HepG2 (cell line): ENCODE measurements at places on chromosomes 4 and X.

DNA sequence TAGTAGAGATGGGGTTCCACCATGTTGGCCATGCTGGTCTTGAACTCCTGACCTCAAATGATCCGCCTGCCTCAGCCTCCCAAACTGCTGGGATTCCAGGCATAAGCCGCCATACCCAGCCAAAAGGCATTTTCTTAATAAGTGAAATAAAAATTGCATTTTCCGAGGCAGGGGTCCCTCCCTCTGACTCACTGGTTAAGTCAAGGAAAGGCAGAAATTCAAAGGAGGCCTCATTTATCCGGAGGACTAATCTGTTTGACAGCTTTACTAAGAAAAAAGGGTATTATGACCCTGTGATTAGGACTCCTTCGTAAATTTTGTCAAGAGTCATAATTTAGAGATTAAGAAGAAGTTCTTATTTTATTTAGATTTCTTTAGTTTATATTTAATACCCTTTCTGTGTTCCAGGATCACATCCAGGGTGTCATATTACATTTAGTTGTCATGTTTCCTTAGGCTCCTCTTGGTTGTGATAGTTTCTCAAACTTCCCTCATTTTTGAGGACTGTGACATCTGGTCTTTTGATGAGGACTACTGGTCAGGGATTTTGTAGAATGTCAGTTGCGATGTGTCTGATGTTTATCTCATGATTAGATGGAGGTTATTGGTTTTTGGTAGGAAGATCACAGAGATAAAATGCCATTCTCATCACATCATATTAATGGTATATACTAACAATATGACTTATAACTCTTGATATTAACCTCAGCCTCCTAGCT lies 753.7 kb upstream of the AMOT start:
- H3K4me3 ChIP-seq: no peak overlapping the region
- H3K27ac ChIP-seq: no peak overlapping the region
- no peaks in the 10 kb centered on the region for H3K4me1 ChIP-seq
- no peaks in the 10 kb centered on the region for H3K27me3 ChIP-seq
- no peaks in the 10 kb centered on the region for H3K36me3 ChIP-seq

GRCh38 chrX:137432609-137433008 lies 133.3 kb upstream of the ZIC3 start:
- DNase-seq: peak; percentile 0
- peaks cover 7% of the 10 kb centered on the region; the same call in 2 of the 3 replicates for H3K27me3 ChIP-seq
- no peak overlapping the region for H3K27ac ChIP-seq
- H3K4me3 ChIP-seq: no peak overlapping the region

DNA sequence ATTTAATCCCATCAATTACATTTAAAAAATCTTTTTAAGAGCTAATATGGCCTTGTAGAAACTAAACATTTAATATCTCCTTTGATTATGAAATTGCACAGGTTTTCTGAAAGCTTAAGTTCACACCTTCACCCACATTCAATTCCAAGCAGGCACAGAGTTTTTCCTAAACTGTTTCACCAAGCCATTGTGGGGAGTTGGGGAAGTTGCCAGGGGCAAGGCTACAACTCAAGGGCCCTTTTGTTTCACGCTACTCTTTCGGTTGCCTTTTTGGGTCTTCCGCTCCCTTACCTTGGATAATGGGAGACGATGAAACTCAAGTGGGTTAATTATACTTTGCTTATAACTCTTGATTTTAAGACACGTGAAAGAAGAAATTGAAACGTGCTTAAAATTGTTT lies 33.3 kb downstream of the APBB2 start:
- no peaks in the 10 kb centered on the region for H3K36me3 ChIP-seq
- no peaks in the 10 kb centered on the region for H3K27me3 ChIP-seq
- H3K4me1 ChIP-seq: peaks cover 53% of the 10 kb centered on the region
- no peak overlapping the region for H3K4me3 ChIP-seq
- DNase-seq: no peak

DNA sequence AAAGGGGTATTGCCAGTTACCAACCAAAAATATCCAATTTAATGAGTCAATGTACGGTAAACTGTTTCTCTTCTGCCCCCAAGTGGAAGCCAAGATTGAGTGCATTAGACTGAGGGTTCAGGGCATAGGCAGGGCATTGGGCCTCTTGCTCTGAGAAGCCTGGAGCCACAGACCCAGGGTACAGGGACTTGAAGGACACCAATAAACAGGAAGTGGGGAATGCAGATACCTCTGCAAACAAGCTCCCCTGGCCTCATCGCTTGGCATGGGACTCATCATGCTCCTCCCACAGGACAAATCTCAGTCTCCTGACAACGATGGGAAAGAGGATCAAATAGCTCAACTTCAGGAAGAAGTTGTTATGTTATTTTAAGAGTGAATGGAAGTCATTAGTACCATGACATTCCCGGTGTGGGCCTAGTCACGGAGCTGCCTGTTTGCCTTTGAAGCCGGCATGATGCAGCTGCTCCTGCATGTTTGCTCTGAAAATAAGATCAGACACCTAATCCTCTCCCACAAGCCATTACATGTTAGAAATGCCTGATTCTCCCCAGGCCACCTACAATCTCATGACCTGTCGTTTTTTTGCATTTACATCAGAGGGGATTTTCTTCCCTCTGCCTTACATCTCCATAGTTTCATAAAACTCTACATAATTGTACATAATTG lies 224.2 kb downstream of the RCHY1 start:
- DNase-seq: peak; percentile 20
- no peak overlapping the region for H3K27ac ChIP-seq
- H3K36me3 ChIP-seq: no peaks in the 10 kb centered on the region
- no peaks in the 10 kb centered on the region for H3K27me3 ChIP-seq
- H3K4me3 ChIP-seq: no peak overlapping the region
- no peaks in the 10 kb centered on the region for H3K4me1 ChIP-seq

- no peaks in the 10 kb centered on the region for H3K27me3 ChIP-seq
- no peak overlapping the region for H3K27ac ChIP-seq
- H3K36me3 ChIP-seq: no peaks in the 10 kb centered on the region
- no peaks in the 10 kb centered on the region for H3K4me1 ChIP-seq
Measured at GRCh38 chr4:146790515-146790914, 151.8 kb downstream of the POU4F2 start.

DNA sequence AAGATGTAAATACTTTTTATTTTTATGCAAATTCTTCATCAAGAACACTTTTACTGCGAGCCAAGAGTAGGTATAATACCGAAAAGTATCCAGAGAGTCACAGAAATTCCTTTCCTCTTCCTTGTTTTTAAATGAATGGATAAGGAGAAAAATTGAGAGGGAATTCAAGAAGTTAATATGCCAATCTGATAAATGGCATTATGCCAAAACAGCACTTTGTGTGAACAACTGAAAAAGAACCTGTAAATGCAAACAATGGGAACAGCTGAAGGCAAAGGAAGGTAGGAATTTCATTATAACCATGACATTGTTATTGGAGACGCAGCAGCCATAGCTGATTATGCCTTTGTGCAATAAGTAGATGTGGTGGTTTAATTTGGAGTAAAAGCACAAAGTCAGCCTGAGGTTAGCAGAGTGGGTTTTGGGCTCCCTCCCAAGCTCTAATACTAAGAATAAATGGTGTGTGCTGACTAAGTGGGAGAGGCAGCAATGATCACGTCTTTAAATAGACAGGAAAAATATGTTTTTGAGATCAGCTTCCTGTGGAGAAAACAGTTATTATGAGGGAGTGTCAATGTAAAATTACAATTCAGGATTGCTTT lies 209.8 kb upstream of the NDST4 start:
- H3K27ac ChIP-seq: no peak overlapping the region
- H3K27me3 ChIP-seq: no peaks in the 10 kb centered on the region
- no peak for DNase-seq
- no peaks in the 10 kb centered on the region for H3K36me3 ChIP-seq

DNA sequence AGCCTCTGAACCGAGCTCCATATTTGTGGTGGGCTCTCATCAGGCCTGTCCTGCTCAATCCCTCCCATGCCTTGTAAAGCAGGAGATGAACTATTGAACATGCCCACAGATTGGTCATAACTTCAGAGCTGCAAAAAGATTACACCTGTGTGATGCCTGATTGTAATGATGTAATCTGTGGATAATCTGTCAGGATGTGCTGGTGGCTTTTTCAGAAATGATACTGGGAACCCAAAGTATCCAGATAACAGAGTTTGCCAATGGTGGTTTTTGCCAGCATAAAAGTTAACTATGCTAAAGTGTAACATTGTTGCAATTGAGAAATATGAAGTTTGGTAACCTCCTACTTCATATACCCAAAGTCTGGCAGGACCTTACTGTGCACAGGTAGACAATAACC lies 393.4 kb downstream of the RAPGEF2 start:
- H3K36me3 ChIP-seq: no peaks in the 10 kb centered on the region
- no peak for DNase-seq
- no peak overlapping the region for H3K4me3 ChIP-seq
- H3K27me3 ChIP-seq: no peaks in the 10 kb centered on the region
- no peaks in the 10 kb centered on the region for H3K4me1 ChIP-seq

DNA sequence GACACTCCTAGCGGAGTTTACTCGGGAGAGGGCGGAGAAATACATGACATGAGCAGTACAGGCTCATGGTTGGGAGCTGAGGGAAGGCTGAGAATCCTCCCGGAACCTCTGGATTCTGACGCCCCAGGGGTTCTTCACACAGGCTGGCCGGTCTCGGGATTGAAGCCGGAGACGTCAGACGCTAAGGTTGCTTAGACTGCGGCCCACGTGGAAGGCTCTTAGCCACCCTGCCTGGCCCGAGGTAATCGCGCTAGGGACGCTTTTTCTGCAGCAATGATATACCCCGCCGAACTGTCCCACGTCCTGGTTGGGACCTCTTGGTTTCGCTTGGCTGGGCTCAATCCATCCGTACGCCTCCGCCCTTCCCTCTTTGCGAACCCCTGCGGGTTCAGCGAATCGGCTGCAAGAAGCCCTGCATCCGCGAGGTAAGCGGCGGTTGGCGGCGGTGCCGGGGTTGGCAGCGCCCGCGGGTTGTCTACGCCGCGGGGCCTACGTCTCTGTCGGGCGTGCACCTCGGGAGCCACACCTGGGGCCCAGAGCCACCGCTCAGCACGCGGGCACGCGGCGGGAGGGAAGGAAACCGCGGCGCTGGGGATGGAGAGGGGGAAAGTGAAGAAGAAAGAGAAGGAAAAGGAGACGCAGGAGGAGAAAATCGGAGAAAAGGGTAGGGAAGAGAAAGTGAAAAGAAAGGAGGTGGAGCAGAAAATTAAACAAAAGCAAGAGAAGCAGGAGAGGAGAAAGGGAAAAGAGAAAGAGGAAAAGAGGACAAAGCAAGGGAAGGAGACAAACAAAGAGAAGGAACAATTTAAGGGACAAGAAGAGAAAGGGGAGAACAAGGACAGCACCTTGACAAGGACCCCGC lies at the start of gene ARL9:
ARL9 (plus strand) TSS at position 523 of the 862 bp plus-strand sequence; CDS start at position 595, 72 bp downstream.
- no peak for DNase-seq
- peak within 1 kb of the TSS; percentile 16; the same call in 1 of the 2 replicates for H3K4me3 ChIP-seq
- H3K27ac ChIP-seq: no peak within 1 kb of the TSS
- H3K27me3 ChIP-seq: no peaks in the 10 kb centered on the region

DNA sequence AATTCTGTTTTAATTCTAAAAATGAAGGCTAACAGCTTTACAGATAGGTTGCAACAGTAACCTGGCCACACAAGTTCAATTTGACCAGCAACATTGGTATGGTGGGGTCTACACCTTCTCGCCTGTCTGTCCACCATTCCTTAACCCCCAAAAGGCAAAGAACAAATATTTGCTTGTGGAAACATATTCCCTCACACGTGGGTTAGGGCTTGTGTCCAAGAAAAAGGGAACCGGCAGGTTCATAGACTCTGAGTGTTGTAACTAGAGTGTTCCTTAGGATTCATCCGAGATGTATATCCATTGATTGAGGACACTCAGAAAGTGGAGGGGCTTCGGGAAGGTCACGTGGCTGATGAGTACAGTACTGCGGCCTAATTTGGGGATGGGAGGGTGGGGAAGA lies 54.1 kb downstream of the C4orf51 start:
- peaks cover 16% of the 10 kb centered on the region for H3K4me1 ChIP-seq
- no peak overlapping the region for H3K4me3 ChIP-seq
- peaks cover 38% of the 10 kb centered on the region; the same call in 2 of the 3 replicates for H3K27me3 ChIP-seq
- H3K36me3 ChIP-seq: no peaks in the 10 kb centered on the region
- DNase-seq: no peak

DNA sequence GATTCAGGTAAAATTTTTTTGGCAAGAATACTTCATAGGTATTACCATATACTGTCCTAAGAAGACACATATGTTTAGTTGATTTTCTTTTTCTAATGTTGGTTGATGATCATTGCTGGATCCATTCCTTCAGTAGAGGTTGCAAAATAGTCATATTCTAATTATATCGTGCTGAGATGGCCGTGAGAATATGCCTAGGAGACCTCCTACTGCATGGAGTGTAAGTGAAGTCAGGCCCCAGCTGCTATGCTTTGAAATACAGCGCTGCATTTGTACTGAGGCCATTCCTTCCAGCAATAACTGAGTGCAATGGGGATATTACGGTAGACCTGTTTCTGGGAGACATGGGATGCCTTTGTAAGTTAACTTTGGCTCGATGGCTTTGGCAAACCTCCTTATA lies 6.7 kb upstream of the PLAC8 start:
- H3K27me3 ChIP-seq: no peaks in the 10 kb centered on the region
- H3K4me3 ChIP-seq: no peak overlapping the region
- DNase-seq: no peak
- peaks cover 25% of the 10 kb centered on the region for H3K4me1 ChIP-seq
- H3K27ac ChIP-seq: no peak overlapping the region

GRCh38 chr4:149047368-149047767 lies 605.2 kb upstream of the NR3C2 start:
- DNase-seq: no peak
- H3K27ac ChIP-seq: no peak overlapping the region
- H3K27me3 ChIP-seq: no peaks in the 10 kb centered on the region
- H3K36me3 ChIP-seq: no peaks in the 10 kb centered on the region
- no peak overlapping the region for H3K4me3 ChIP-seq

DNA sequence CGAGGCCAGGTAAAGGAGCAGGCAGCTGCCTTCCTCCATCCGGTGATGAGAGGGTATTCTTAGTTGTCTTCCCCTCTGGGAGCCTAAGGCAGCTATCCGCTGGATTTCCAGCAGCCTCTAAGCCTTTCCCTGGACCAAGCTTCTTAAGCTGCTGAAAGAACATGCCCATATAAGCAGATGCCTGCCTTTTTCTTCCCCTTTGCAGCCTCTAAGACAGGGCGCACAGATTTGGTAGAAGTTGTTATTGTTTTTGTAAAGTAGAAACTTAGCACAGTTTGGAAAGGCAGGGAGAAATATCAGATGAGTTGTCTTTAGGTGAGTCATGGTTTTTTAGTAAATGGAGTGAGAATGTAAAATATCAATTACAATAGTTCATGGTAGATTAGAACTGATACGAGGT lies 210.8 kb downstream of the ARHGAP10 start:
- DNase-seq: no peak
- no peaks in the 10 kb centered on the region for H3K36me3 ChIP-seq
- no peak overlapping the region for H3K4me3 ChIP-seq
- no peaks in the 10 kb centered on the region for H3K27me3 ChIP-seq

DNA sequence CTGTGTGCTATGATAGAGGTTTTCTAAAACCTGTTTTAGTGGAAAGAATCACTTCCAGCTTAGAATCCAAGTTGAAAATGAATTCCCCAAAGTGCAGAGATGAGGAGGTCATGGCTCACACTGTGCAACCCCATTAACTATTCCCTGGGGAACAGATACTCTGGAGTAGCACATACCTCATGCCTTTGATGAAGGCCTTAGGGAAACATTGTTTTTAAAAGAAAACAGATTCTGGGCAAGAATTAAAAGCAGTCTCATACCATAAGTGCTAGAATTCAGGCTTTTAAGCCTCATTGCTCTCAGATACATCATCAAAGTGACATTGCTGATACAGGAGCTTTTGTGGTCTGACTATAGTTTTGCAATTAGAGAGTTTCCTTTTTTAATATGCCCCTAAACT lies 115.1 kb downstream of the NDST4 start:
- H3K4me3 ChIP-seq: no peak overlapping the region
- H3K27me3 ChIP-seq: no peaks in the 10 kb centered on the region
- no peak for DNase-seq
